ENCODE measurements at places on chromosomes 7 and 10.

GRCh38 chr10:47336387-47337134, 11.6 kb upstream of the RBP3 start:
- peak; percentile 23 for DNase-seq

DNA sequence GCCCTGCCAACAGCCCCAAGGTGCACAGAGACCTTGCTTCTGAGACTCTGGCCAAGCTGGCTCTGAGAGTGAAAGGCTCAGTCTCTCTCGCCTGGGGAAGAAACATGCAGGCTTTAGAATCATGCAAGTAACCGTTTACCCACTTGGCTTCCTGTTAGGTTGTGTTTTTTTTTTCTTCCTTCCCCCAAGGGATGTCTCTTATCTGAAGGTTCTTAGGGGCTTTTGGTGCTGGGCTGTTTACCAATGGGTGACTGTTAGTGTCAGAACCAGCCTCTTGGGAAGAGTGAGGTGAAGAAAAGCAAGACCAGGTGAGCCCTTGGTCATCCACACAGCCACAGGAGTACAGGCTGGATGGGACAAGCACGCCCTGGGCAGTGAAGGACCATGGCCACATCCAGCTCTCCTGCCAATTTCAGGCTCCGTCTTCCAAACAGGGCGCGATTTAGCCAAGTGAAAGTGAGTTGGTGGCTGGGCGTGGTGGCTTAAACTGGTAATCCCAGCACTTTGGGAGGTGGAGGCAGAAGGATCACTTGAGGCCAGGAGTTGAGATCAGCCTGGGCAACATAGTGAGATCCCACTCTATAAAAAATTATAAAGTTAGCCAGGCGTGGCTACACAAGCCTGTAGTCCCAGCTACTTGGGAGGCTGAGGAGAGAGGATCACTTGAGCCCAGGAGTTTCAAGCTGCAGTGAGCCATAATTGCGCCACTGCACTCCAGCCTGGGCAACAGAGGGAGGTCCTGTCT, 76.3 kb upstream of the CUX1 start:
- DNase-seq: no peak

- peak; percentile 47 for DNase-seq
Measured at GRCh38 chr7:123865517-123866117, 20.6 kb downstream of the HYAL4 start.

DNA sequence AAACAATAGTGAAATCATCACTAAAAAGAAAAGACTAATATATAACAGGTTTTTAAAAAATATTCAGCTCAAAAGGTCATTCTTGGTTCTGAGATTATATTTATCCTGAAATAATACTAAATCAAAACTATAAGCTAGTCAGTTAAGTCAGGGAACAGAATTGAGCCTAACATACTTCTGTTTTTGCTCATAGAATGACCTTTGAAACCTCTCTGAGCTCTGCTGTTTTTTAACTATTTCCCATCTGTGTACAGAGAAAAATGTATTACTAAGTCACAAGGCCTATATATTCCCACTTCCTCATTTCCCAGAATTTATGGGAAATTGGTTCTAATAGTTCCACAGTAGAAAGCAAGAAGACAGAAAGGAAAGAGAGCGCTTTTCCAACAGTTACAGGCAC, 346.8 kb upstream of the ETV1 start:
- no peak for DNase-seq

- no peak for DNase-seq
Measured at GRCh38 chr10:116882639-116883038, 33.3 kb downstream of the ENO4 start.

DNA sequence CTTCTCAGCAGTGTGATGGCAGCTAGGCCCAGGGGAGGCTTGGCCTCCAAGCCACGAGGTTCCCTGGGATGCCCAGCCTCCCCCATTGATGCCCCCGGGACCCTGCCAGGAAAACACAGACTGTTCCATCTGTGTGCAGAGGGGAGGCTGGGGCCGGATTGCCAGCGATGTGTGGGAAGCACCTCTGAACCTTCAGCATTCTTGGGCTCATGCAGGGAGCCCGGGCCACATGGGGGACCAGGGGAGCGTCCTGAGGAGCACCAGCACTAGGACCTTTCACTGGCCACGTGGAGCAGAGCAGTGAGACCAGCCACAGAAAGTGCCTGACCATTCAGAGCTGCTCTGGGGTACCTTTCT, 2.6 kb downstream of the IMPDH1 start:
- DNase-seq: no peak

DNA sequence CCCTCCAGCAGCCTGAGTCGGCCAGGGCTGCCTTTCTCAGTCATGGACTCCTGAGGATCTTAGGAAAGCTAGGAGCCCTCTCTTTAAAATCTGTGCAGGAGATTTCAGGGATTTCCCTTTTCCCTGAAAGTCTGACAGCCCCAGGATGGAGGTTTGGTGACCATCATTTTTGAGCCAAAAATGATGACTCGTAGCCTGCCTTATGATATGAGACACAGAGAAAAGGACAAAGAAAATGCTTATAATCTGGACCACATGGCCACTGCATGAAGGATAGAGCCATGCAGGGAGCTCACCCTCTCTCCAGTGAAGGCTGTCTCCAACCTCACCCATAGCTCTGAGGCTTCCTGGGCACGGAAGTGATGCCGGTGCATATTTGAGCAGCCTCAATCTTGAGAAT, 106.6 kb upstream of the CHST15 start:
- DNase-seq: no peak

DNA sequence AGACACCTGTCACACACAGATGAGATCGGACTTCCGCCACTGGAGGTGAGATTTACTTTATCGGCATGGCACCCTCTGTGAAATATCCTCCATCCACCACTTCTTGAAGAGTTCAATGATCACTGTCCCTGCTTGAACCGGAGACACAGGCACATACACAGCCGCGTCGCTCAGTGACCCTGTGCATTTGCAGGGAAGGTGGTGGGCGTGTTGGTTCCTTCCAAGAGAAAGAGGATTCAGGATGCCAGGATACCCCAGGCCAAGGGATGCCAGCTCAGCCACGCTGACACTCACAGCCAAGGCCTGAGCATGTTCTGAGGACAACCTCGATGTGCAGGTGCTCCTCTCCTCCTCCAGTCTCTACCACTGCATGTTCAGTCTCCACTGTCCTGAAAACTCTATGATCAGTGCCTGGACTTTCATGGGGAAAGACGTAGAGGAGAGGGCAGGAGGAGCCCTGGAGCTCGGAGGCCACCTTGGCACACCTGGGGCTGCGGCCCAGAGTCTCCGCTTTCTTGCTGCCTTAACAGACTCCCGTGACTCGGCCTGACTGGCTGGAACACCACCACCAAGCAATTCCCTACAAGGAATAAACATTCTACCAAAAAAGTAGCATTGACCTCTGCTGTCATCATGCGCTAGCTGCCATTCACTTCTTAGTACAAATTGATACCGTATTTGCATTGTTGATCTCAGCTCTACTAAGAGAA, 115.2 kb downstream of the TCERG1L start:
- no peak for DNase-seq

- DNase-seq: no peak
Measured at GRCh38 chr7:16732828-16733227, 20.7 kb upstream of the TSPAN13 start.

DNA sequence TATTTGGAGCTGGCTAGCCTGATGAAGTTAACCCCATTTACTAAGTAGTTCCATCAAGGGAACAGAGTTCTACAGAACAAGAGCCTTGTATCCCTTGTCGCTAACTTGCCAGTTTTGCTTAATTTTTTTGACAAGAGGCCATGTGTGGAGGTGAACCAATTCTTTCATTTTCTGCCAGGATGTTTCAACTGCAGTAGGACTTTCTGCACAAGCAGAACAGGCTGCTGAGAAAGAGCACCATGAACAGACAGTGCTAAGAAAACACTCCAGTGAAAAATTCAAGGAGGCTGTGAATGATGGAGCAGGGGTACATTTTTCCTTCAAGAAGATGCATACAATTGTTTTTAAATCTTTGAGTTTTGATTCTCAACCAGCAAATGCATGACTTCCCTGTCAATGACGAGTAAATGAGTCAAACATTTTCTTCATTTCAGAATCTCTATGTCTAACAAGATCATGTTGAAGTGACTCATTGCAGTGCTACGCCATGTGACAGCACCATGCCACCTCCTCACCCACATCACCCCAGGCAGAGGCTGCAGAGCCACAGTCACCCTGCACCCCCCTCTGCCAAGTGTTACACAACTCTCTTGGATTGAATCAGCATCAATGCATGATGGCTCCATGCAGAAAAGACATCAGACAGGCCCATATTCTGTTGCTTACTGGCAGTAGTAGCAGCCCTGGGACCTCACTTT, 193.1 kb downstream of the COBL start:
- peak; percentile 94 for DNase-seq

DNA sequence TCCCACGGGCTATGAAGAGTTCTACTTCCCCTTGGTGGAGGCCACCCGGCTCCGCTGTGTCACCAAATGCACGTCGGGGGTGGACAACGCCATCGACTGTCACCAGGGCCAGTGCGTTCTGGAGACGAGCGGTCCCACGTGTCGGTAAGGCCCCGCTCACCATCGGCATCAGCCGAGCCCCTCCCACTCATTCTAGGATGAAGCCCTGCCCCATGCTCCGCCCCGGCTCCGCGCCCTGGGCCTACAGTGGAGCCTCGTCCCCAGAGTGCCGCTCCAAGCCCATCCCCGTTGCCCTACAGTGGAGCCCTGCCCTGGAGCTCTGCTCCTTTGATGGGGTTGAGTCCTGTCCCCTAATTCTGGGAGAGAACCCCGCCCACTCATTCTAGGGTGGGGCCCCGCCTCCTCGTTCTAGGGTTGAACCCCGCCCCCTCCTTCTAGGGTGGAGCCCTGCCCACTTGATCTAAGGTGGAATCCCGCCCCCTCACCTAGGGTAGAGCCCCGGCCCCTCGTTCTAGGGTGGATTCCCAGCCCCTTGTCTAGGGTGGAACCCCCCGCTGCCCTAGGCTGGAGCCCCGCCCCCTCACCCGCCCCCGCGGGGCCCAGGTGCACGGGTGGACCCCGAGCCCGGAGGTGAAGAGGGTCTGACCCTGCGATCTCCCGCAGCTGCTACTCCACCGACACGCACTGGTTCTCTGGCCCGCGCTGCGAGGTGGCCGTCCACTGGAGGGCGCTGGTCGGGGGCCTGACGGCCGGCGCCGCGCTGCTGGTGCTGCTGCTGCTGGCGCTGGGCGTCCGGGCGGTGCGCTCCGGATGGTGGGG, 3.4 kb upstream of the MUC12 start:
- DNase-seq: peak; percentile 31

- DNase-seq: no peak
Measured at GRCh38 chr10:22133749-22134624, 83.8 kb downstream of the EBLN1 start.

GRCh38 chr10:29535012-29535777, 99.6 kb downstream of the SVIL start:
- peak; percentile 99 for DNase-seq

DNA sequence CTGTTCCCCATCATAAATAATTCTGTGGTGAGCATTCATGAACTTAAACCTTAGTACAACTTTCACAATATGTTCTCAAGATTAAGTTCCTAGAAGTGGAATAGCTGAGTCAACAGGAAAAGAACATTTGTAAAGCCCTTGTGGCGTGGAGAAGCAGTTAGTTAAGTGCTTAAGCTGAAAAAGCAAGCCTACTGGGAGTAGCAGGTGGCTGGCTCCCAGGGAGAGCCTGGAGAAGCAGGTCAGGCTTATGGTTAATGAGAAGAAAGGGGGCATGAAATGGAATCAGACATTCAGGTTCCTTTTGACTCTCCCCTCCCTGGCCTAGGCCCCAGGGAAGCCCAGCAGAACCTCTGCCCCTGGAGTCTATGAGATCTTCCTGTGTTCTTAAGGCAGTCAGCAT, 35.3 kb downstream of the VSTM4 start:
- DNase-seq: no peak

DNA sequence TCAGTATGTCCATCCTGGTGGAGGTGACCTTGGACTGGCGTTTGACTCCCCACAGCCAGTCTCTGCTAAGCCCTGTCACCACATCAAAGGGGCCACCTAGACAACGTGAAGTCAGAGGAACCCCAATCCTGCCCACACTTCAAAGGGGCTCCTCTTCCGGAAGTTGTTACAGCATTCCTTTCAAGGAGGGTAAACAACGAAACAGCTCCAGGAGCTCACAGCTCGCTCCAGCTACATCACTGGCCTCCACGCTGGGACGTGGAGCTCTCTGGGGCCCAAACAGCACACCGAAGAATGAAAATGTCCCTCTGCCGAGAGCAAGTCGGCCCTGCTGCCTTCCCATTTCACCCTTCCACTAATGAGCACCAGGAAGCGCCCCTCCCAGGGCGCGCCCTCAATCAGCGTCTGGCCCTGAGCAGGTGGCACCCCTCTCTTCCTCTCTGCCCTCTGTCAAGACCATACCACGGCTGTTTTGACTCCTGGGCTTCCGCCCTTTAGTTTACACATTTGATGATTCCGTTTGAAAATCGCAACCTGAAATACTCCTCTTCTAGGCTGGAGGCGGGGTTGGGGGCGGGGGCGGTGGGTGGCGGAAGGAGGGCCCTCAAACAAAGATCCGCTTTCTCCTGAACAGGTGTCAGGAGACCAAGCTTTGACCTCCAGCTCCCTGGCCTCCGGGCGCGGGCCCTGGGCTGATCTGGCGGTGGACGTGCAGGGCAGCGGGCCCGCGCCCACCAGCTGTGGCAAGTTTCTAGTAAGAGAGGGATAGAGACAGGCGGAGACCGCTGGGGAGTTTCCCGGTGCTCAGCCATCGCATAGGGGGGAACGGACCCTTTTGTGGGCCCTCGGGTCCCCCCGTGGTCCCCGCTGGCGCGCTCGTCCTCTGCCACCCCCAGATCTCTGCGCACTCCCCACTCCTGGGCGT, 53.1 kb upstream of the KDM7A start:
- DNase-seq: no peak

GRCh38 chr7:33707427-33707826, 197.9 kb upstream of the BMPER start:
- DNase-seq: no peak

DNA sequence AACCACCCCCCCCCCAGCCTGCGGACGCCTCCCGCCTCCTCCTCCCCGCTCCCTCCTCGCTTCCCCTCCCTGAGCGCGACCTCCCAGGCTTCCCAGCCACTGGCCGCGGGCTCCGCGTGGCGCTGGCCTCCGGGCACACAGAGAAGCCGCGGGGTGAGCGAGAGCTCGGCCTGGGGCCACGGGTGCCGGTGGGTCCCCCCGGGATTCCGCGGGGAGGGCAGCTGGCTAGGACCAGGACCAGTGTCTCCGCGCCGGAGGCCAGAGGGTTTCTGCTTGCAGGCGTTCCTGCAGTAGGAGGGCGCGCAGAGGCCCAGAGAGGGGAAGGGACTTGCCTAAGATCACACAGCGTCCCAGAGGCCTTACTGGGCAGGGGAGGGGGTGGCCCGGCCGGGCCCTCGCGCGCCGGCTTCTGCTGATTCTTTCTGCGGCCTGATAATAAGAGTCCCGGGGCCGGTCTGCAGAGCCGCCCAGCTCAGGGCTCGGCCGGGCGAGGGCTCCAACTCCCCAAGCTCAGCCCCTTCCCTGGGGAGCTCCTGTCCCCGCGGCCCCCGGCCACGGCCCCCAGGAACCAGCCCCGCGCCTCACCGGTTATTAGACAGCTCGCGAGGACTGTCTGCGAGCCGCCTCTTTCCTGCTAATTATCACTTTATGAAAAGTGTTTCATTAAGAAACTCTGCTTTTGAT, 10.1 kb downstream of the UNCX start:
- no peak for DNase-seq

Measured in RCC 7860 (cell line).